ENCODE measurements at places on chromosomes 5 and 9.
A peak's percentile ranks its signal among the peaks of the same experiment; 100 is the strongest.

DNA sequence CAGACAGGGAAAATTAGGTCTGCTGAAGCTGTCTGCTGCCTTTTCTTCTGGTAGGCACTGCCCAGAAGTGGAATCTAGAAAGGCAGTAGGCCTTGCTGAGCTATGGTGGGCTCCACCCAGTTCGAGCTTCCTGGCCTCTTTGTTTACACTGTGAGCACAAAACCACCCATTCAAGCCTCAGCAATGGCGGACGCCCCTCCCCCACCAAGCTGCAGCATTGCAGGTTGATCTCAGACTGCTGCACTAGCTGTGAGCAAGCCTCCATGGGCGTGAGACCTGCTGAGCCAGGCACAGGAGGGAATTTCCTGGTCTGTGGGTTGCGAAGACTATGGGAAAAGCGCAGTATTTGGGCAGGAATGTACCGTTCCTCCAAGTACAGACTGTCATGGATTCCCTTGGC lies 18.5 kb downstream of the AGTPBP1 start:
- peak; percentile 45 for DNase-seq

DNA sequence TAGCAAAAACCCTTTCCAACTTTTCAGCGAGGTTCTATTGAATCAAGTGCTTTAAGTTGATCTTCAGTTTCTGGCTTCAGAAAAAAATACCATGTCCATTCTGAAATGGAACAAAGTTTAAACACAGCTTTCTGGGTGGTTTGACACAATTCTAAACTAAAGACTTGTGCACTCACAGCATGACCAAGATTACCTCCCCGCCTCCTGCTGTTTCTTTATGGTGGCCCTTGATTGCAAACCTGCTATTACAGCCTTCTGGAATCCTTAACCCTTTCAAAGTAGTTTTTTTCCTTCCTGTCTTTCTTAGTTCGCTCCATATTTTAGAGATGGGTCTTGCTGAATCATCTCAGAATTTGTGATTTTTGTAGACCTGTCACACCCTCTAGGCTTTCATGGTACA lies 135.9 kb upstream of the FBN2 start:
- DNase-seq, result no peak

- DNase-seq, result no peak
Measured at GRCh38 chr9:16157216-16157615, 604.4 kb downstream of the CCDC171 start.

DNA sequence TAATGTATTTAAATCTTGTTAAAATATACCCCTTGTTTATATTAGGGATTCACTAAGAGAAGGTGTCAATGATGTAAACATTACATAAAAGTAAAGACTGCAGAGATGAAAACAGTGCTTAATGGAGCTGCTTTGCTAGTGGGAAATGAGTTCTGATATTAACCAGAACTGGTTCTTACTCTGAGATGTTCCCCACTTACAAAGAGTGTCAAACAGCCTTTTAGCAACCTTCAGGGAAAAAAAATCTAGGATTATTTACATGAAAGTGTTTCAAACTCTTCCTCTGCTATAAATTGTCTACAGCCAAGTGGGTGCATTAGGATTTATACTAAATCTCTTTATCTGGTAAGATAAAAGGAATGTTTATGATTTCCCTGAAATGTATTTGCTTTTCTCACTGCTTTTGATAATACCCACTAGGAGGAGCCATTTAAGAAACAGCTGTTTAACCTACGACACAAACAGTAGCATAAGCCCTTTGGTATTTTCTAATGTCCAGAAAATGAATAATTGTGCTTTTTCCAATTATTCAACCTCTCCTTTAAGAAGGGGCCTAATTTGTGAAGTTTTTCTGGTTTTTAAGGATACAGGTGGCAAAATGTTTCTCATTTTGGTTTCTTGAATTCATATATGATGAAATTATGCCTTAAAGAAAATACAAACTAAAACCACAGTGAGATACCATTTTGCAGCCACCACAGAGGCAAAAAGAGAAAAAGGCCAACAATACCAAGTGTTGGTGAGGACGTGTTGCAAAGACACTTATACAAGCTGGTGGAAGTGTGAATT lies 186.3 kb downstream of the TLE4 start:
- DNase-seq, result no peak

DNA sequence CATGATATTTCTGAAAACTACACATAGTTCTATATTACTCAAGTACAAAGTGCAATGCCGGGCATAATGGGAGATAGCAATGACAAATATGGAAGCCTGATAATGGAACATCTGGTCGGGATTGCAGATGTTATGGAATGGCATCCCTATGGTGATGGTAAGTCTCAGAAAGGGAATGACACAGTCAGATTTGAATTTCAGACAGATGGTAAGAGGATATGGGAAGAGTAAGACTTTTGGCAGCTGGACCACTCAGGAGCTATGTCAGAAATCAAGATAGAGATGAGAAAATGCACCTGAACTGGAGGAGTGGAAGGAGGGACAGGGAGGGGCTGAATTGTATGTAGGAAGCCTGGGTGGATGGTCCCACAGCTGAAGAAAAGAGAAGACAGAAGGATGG lies 200.0 kb downstream of the DTWD2 start:
- no peak for DNase-seq

- DNase-seq, result no peak
Measured at GRCh38 chr5:170120576-170120975, 14.9 kb downstream of the FOXI1 start.

GRCh38 chr5:132272311-132273210 lies 15.1 kb downstream of the PDLIM4 start:
- DNase-seq, result peak; percentile 74

- no peak for DNase-seq
Measured at GRCh38 chr9:121886759-121887485, 206.2 kb downstream of the TTLL11 start.

GRCh38 chr9:128894764-128895163 lies 12.8 kb downstream of the LRRC8A start:
- no peak for DNase-seq

Data from stimulated activated CD4-positive, alpha-beta T cell treated with anti-CD3 and anti-CD28 coated beads, Interleukin-4, amount 100 ng/mL, for 1 hour (primary cell).